Cardiac septum (tissue), 1 donor: ENCODE measurements at places on chromosomes 6 and 20. TPM values are rescaled to one million over a fixed set of nuclear protein-coding genes. Genes with fewer than 3 reads are reported as not detected.

MAK gene
- total RNA-seq, result 0.08 TPM

CALHM4 gene
- total RNA-seq, result not detected

LPA gene
- total RNA-seq, result not detected

ERMARD gene
- total RNA-seq, result 11.3 TPM

MCM8 gene
- total RNA-seq, result 6.1 TPM

RIPOR3 gene
- total RNA-seq, result 3.4 TPM

PDE7B gene
- total RNA-seq, result 4.4 TPM

ACSS1 gene
- 47.6 TPM for total RNA-seq

TMEM200A gene
- 0.59 TPM for total RNA-seq

FAXC gene
- 0.57 TPM for total RNA-seq

CD164 gene
- 137 TPM for total RNA-seq

DSP gene
- total RNA-seq, result 241 TPM

SLC22A7 gene
- not detected for total RNA-seq

RIPPLY2 gene
- total RNA-seq, result not detected

CCM2L gene
- 7.0 TPM for total RNA-seq

SYTL3 gene
- 5.7 TPM for total RNA-seq

KCNQ2 gene
- total RNA-seq, result 0.86 TPM
